ENCODE measurements at places on chromosomes 6 and 20.

DNA sequence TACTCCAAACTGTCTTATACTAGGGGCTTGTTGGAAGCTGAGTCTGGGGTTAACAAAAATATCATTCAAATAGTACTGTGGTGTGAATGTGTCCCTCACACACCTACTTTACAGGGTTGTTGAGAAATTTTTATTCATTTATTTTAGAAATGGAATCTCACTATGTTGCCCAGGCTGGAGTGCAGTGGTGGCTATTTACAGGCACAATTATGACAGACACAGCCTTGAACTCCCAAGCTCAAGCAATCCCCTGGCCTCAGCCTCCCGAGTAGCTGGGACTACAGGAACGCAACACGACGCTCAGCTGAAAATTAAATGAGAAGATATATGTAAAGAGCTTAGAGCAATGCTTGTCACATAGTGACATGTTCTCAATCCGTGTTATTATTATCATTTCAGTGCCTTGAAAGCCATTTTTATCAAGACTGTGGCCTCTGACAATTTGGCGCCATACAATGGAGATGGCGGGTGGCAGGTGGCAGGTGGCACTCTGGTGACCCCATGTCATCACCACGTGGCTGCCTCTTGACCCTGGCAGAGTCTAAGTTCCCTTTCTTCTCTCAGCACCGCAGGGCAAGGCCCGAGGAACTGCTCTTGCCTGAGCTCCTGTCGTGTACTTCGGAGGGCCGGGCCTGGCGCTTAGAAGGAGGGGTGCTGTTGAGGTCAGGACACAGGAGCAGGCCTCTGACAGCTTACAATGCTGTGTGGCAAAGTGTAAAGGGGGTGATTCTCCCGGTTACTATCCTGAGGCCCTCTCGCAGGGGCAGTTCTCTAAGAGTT lies 64.5 kb downstream of the STX11 start:
- DNase-seq = no peak

GRCh38 chr6:149267072-149267471 lies 50.4 kb upstream of the TAB2 start:
- no peak for DNase-seq

- DNase-seq = no peak
Measured at GRCh38 chr6:21220271-21220987, 373.1 kb upstream of the SOX4 start.

DNA sequence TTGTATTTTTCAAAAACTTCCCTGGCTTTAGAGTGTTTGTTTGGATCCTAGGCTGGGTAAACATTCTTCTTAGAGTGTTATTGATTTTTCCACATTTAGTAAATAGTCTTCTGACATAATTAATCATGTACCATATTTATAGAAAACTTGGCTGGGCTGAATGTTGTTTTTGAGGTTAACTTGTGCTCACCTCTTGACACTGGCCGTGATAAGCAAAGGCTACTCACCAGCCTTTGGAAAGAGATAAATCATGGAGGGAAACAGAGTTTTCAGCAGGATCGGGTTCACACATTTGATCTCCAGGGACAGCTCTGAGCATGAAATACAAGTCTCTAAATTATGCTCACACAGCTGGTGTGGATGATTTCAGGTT lies 6.2 kb upstream of the CD93 start:
- no peak for DNase-seq

- DNase-seq = no peak
Measured at GRCh38 chr20:54140486-54140885, 33.3 kb downstream of the CYP24A1 start.

DNA sequence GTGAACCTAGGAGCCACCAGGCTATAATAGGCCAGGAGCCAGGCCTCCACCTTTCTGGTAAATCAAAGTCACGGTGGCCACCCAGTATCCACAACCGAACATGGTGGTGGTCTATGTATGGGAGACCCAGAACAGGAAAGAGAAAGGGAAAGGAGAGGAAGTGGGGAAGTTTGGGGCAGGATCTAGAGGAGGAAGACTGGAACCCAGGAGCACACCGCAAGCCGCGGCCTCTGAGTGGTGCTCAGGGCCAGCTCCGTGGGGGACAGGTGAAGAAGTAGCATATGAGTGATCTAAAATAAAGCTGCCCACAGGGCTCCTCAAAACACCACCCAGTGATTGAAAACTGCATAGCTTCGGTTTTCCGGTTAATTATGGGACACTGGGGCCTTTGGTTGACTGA lies 214.8 kb downstream of the ZDHHC14 start:
- no peak for DNase-seq

GRCh38 chr6:159655409-159655988 lies 37.5 kb downstream of the SOD2 start:
- no peak for DNase-seq

DNA sequence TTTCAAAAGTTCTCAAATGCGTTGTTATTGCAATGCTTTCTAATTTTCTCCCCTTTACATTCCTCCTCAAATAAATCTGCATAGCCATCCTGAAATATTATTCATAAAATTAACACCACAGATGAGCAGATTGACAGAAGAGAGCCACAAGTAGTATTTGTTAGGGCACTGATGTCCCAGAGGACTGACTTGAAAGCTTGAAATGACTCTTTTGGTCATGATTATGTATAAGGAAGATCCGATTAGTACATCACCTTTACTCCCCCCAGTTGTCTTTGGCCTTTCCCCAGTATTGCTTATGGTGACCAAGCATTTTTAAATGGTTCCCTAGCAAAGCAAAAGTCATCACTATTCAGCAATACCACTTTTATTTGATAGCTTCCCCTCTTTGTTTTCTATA lies 187.6 kb downstream of the ADAT2 start:
- DNase-seq = no peak

- DNase-seq = no peak
Measured at GRCh38 chr6:99790679-99791078, 184.0 kb downstream of the PRDM13 start.

- peak; percentile 53 for DNase-seq
Measured at GRCh38 chr6:130322673-130323268, 43.0 kb upstream of the TMEM200A start.

GRCh38 chr6:25882051-25882496 lies 8.0 kb upstream of the SLC17A3 start:
- DNase-seq = no peak

DNA sequence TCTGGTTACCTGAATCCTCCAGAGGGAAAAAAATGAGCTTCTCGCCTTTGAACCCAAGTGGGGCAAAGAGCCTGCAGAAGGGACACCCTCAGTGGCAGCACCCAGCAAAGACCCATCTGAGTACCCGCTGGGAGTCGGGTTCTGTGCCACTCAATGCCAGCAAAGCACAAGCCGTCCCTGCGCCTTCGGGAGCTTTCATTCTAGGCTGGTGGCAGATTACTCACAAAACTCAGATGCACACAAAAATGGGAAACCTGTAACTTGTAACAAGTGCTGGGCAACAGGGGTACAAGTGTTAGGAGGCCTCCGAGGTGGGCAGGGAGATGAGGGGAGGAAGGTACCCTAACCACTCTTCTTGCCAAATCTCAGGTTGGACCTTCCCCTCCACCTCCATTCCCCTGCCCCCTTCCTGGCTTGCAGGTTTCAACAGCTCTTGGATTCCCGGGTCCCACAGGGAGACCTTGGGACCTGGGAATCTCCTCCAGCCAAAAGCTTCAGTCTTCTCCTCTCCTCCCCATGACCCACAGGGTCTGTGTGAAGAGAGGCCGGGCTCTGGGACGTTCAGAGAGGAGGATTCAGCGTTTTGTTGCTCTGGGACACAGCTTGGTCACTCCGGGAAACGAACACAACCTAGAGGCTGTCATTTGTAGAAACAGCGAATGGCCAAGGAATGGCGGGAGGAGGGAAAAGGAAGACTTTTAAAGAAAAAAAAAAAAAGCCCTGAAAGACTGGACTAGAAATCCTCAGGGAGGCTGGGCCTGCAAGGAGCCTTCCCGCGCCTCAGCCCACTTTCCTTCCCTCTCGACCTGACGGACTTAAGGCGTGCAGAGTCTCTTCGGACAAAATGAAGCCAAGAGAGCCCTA lies 1.2 kb upstream of the PARD6B start:
- no peak for DNase-seq

DNA sequence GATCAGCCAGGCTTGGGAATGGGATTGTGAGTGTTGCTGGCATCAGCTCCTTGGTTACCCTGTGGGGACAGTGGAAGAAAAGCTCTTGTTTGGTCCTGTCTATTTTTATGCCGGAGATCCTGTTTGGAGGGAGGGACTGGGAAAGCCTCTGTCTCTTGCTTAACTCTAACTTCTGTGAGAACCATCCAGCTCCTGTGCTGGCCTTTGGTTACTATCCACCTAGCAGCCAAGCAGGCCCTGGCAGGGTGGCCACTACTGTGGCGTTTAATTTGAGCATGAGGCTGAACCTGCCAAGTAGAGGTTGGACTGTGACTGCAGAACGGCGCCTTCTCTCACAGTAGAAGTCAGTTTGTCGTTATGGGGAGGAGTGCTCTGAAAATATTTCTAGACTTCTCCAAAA lies 193.3 kb downstream of the UTRN start:
- DNase-seq = no peak

- no peak for DNase-seq
Measured at GRCh38 chr6:145213614-145214013, 521.7 kb downstream of the EPM2A start.

GRCh38 chr6:159754959-159755914 lies 6.6 kb upstream of the ACAT2 start:
- no peak for DNase-seq

DNA sequence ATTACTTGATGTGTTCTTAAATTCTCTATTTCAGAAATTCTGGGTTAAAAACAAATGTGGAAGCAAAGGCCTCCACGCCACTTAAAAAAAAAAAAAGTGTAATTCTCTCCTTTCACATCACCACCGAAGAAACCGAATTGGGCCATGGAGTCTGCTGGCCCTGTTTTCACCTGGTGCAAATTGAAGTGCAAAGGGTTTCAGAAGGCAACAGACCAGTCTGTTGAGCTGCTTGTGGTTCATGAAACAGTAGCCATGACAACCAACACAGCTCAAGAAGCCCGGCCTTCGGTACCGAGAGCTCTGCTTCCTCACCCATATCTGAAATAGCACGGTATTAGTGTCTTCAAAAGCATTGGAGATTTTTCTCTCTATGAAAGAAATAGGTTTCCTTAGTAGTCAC lies 63.1 kb downstream of the GMPR start:
- DNase-seq = no peak

GRCh38 chr6:158014505-158015187 lies 33.0 kb downstream of the SYNJ2 start:
- no peak for DNase-seq

DNA sequence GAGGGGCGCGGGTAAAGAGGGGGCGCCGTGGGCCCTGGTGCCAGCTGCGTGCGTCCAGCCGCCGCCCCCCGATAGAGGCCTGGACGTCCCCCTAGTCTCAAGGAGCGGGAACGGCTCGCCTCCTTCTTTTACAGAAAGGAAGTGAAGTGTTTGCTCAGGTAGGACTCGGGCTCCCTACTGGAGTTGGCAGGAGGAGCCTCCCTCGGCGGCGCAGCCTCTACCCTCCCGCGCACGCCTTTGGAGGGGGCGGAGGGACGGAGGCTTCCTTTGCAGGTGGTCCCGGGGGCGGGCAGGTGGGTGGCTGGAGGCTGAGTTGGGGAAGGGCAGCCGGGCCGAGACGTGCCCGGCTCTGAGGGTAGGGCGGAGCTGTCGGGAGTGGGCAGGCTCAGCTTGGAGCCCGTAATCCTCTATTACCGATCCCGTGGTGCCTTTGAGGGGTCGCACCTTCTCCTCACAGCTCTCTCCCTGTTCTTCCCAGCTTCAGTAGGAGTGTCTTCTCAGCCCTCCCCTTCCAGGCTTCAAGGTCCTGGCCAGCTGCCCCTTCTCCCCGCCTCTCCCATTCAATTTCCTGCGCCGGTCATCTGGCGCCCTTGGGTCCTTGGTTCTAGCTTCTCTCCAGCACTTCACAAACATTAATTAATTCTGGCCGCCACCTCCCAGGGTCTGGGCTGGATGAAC lies 728 bp downstream of the ITPR3 start:
- DNase-seq = no peak

- no peak for DNase-seq
Measured at GRCh38 chr6:157763904-157764177, 59.2 kb upstream of the SNX9 start.

DNA sequence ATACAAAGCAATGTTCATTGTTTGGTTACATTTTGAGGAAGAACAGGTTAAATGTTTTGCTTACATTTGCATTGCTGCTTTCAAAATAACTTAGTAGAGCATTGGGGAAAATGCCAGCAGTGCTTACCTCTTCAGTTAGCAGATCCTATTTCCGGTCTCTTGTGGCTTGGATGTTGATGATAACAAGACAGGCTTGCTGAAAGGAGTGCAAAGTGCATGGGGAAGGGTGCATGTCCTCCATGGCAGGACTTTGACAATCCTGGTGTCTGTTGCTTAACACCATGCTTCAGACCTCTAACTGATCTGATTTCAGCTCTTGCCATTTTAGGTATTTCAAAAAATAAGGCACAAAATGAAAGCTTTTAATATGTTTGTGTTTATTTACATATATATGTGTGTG lies 21.1 kb downstream of the TPD52L1 start:
- no peak for DNase-seq

- no peak for DNase-seq
Measured at GRCh38 chr6:158763434-158764182, 55.6 kb downstream of the EZR start.

- peak; percentile 46 for DNase-seq
Measured at GRCh38 chr6:108260126-108260808, 573 bp downstream of the SNX3 start.

- no peak for DNase-seq
Measured at GRCh38 chr6:154664287-154664686, 68.9 kb upstream of the SCAF8 start.

GRCh38 chr20:31998246-31998645 lies 12.0 kb upstream of the CCM2L start:
- no peak for DNase-seq

- no peak for DNase-seq
Measured at GRCh38 chr20:2032168-2032567, 38.3 kb upstream of the PDYN start.

- DNase-seq = no peak
Measured at GRCh38 chr6:131838051-131838450, 30.2 kb downstream of the ENPP1 start.

GRCh38 chr6:144886682-144887081 lies 601.5 kb downstream of the UTRN start:
- DNase-seq = no peak

DNA sequence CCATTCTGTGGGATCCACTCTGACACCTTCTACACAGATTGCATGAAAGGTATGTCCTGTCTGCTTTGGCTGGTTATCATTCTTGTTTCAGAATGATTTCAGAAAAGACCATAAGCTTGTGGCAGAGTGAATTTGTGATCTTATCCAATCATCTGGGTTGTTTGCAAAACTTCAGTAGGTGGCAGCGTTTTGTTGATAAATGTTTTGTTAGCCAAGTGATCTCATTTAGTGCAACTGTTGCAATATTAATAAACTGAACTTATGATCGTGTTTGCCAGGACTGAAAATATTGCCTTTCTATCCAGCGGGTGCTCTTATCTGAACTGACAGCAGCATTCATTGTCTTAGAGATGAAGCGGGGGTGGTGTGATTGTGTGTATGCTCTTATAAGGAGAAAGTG lies 613.2 kb upstream of the NOX3 start:
- no peak for DNase-seq

DNA sequence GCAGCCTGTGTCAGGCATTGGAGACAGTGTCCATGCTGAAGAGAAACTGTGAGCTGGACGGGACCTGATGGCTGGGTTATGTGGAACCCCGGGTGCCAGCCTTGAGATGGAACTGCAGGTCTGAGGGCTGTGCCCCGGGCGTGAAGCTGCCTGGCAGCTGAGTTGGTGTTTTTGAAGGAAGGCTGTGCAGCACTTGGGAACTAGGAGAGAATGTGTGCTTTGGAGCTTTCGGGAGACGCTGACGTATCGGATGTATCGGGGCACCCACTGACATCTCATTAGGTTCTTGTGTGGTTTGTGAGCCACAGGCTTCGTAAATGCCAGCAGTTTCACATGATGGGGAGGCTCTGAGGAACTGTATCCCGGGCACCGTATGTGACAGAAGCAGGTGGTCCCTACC lies 2.2 kb downstream of the DLGAP4 start:
- no peak for DNase-seq
